ENCODE measurements at places on chromosomes 6 and 20.

GRCh38 chr6:143062551-143062950 lies 1.9 kb downstream of the AIG1 start:
- no peak for DNase-seq

- peak; percentile 15 for DNase-seq
These were observed 78.8 kb upstream of the RALY start for GRCh38 chr20:33914919-33915318.

- DNase-seq: no peak
These were observed 65.5 kb downstream of the YTHDF1 start for GRCh38 chr20:63150391-63150898.

DNA sequence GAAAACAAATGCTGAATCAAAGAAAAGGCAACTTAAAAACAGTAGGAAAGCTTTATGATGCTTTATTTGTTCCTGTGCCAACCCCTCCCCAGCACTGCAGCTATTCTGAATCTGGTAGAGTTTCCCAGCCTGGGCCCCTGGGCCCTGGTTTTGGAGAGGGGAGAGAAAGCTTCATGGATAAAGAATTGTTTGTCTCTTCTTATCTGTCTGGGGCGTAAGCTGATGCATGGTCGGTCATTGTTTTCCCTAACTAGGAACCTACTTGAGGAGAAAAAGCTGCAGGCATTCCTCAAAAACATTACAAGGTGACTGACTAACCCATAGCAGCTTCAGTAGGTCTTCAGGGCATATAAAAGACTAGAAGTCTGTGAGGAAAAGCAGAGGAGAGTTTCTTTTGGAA lies 758.1 kb upstream of the EPHA7 start:
- no peak for DNase-seq

GRCh38 chr6:166675736-166676135 lies 48.7 kb upstream of the RPS6KA2 start:
- no peak for DNase-seq

GRCh38 chr6:136440203-136440602 lies 110.0 kb downstream of the MAP7 start:
- no peak for DNase-seq

GRCh38 chr20:48287552-48288170 lies 502.4 kb upstream of the SULF2 start:
- DNase-seq: no peak

GRCh38 chr20:3312940-3313682 lies 74.1 kb upstream of the SLC4A11 start:
- no peak for DNase-seq

DNA sequence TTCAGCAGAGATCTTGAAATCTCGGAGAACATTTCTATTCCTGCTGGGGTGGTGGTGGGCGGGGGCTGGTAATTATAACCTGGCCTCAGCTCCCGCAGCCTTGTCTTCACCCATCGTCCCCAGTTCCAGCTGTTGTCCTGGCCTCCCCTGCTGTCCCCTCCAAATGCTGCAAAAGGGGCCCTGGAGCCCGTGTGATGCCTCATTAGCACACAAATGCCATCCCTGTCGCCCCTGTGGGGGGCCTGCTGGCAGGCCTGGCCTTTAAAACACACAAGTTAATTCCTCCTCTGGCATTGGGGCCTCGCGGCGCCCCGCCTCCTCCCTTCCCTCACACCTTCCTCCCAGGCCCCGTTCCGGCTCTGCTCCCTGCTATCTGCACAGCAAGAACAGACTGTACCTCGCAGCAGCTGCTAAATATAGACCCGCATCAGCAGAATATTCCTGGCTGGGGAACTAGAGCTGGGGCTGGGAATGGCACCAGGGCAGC lies 85.7 kb downstream of the CDH22 start:
- DNase-seq: no peak

DNA sequence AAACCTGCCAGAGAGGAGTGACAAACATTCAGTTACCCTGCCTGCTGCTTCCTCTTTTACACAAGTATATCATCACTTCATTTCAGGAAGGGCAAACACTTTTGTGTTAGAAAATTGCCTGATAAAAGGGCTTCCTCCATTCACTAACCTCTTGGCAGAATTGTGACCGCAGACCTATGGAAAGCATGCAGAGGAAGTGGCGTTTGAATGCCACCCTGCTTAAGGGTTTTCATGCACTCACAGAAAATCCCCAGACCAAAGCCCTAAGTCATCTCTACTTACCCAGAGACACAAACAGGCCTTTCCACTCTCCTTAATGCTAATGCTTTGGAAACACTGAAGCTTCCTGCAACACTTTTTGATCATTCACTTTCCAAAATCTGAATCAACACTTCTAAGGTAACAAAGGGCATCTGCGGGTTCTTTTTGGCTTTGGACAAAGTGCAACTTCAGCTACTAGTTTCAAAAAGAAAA lies 22.1 kb upstream of the RALGAPA2 start:
- no peak for DNase-seq

DNA sequence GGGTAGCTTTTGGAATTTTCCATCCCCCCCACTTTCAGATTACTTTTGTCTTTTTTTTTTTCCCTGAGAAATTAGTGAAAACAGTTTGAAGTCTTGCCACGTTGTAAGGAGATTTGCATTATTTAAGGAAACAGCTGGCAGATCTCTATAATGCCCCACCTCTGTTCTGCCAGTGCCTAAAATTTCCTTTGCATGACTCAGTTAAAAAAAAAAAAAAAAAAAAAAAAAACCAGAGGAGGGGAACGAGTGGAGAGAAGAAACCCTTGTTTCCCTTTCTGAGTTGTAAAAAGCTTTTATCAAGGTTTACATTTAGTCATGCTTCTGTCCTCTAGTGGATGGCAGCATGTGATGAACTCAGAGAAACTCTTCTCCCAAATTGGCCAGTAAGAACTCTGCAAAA lies 33.5 kb downstream of the CARMIL1 start:
- DNase-seq: no peak

DNA sequence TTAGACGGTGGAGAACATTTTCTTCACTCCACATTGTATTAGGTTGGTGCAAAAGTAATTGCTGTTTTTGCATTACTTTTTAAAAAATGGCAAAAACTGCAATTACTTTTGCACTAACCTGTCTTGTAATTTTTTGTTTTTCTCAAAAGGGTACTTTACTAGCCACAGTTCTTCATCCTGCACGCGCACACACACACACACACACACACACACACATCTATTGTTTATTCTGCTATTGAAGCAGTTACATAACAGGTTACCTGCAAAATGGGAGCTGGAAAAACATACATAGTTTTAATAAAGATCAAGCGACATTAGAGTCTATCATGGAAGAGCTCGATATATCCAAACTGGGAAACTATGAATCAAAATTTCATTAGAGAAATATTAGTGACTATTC lies 235.2 kb downstream of the SIM1 start:
- DNase-seq: no peak

GRCh38 chr6:132797951-132798868 lies at the start of gene SLC18B1:
SLC18B1 (minus strand) TSS chr6:132798637; CDS start chr6:132798456, 181 bp downstream.
- no peak for DNase-seq

GRCh38 chr20:47256668-47257236 lies 99.7 kb downstream of the ZMYND8 start:
- no peak for DNase-seq

- DNase-seq: no peak
These were observed 56.7 kb downstream of the TRIM27 start for GRCh38 chr6:28867086-28867409.

GRCh38 chr6:83928286-83928685 lies 68.8 kb downstream of the CYB5R4 start:
- no peak for DNase-seq

DNA sequence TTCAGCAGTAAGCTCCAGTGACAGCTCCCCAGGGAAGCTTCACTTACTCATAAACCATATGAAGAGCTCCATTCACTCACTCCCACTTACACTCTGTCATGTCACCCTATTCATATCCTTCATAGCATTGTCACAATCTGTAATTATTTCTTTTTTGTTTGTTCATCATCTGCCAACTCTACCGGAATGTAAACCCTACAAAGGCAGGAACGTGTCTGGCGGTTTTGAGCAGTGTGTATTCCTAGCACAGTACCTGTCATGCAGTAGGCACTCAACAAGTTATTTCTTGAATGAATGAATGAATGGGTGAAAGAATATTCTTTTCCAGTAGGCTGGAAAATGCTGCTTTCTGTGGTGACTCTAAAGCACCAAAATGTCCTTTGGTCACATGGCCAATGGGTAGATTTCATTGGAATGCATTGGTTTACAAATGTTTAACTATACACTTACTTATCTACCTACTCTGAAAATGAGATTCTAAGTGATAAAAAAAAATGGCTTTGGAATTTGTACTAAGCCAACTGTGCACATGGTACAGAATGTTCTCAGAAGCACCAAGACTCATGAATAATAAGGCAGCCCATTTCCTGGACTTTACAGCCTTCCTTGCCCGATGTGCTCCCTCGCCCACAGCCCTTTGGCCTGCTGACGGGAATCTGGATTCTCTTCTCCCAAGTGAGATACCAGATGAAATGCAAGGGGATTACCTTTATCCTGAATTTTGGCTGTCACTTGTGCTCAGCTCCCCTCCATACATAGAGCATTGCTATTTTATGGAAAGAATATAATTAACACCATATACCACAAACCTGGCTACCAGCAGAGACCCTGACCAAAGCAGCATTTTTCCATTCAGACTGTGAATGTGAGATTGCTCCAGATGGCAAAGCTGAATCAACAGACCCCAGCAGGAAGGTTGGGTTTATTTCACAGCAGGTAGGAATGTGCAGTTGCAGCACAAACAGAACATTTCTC lies 273.3 kb downstream of the ALDH8A1 start:
- no peak for DNase-seq

GRCh38 chr6:162478192-162478671 lies 249.3 kb downstream of the PRKN start:
- DNase-seq: no peak

GRCh38 chr6:99014061-99014460 lies 66.3 kb upstream of the FBXL4 start:
- no peak for DNase-seq

- no peak for DNase-seq
These were observed 22.1 kb downstream of the ABHD12 start for GRCh38 chr20:25368526-25368925.

GRCh38 chr6:52537001-52537753 lies 39.7 kb downstream of the TRAM2 start:
- no peak for DNase-seq

DNA sequence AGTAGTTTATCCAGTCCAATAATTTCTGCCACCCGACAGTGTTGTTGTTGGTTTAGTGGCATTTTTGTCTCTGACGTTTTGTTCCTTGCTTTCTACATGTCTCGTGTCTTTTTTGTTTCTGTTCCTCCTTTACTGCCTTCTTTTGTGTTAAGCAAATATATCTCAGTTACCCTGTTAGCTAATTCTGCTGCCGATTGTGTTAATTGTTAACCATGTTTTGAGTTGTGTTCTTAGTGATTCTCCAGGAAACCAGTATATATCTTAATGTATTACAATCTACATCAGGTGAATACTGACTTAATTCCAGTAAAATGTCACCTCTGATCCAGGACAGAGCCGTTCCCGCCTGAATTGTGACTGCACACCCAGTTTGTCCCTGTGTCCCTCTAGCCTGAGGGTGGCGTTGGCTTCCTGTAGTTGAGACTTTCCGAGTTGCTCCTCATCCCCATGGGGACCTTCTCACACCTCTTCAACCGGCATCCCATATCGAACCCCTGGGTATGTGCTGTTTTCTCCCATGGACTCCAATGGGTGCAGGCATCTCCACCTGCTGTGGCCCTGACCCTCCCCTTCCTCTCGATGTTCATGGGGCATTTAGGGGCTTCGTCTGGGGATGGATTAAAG lies 35.8 kb upstream of the BHLHE23 start:
- DNase-seq: no peak

DNA sequence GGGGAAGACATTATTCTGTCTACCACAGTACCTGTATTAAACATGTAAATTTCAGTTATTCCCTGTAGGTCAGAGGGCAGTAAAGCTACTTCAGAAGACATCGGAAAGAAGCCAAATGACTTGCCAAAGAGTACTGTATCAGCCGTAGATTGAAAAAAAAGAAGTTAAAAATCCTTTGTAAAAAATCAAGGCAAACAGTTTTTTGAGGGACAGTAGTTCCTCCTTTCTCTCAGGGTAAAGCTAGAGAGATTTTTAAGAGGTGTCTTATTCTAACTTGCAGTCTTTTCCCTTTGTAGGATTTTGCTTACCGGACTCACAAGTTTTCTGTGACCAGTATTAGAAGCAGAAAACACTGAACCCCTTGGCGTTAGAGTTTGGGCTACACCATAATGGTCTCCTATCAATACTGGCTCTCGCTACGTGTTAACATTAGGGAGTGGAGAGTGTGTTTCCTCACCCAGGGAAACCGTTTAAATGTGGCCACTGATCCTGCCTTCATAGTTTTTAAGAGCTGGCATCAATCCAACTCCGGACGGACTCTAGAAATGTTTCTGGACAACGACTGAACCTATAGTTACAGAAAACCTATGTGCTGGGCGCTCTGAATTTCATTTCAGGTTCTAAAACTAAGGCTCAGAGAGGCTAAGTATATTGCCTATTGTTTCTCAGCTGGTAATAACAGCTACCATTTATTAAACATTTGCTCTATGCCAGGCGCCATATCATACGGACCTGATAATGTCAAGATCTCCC lies 1.3 kb upstream of the ASXL1 start:
- no peak for DNase-seq

GRCh38 chr6:72267470-72267869 lies 354.4 kb upstream of the KCNQ5 start:
- no peak for DNase-seq

DNA sequence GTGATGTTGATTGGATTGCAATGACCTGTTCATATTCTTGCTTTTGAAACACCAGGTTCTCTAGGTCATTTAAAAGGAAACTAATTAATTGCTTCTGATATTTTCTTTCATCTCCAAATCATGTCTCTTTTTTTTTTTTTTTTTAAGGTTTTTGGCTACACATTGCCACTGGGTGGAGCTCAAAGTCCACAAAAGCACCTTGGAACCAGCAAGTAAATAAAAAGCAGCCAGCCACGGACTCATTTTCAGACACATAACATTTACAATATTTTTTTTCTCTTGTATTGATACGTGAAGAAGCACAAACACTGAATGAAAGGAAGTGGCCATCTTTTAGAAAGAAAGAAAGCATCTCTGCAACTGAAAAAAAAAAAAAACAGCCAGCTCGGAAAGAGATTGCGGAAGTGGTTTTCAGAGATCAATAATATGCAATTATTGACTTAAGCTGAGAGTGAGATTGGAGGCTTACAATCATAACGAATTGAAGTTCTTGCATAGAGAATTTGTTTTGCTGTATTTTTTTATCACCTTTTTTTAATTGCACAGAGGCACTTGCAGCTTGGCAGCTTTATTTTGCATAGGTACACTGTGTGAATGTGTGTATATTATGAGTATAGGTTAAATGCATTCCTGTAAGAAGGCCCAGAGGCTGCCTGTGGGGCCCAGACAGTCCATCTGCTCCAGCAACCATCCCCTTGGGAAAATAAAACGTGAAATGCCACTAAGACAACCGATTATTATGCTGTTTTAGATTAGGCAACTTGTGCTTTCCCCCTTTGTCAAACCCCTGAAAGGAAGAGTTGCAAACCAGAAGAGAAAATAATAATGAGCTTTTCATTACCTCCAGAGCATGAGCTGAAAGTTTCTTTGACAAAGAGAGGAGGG lies 28.2 kb downstream of the CGA start:
- DNase-seq: no peak

- no peak for DNase-seq
These were observed 129.6 kb downstream of the SYNDIG1 start for GRCh38 chr20:24598996-24599395.
